SK-N-MC (cell line): ENCODE measurements at places on chromosomes 7 and 10.

DNA sequence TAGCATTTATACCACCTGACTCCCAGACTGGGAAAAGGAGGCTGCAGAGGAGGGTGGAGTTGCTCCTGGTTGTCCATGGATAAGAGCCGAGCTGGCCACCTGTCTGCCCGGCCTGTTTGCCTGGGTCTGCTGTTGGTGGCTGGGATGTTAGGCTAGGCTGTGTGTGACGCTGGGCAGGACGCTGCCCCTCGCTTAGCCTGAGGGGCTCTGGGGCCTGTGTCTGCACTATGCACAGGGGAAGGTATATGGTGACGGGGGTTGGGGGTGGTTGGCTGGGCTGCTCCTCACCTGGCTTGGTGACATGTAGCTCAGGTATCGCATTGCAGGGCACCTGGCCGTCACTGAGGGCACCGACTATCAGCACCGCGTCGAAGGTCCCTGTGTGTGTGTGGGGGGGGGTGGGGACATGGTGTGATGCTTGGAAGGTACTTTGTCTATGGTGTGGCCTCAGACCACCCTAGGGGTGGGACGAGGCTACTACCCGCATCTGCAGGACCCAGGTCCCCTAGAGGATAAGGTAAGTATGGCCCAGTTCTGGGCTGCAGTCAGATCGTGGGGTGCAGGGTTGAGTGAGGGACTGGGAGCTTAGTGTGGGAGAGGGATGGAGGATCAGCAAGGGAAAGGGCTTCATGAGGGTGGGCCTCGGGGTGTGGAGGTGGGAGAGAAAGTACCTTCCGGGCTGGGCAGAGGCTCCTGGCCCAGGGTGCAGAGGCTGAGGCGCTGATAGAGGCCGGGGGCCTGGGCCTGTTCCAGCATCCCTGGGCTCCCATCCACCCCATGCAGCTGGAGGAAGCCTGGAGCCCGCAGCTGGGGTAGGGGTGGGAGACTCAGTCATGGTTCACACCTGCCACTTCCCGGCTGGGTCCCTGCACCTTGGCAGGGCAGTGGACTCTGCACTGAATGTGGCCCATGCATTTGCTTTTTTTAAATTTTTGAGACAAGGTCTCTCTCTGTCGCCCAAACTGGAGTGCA lies 2.3 kb downstream of the METTL27 start:
- no peak for DNase-seq

- DNase-seq: no peak
Measured at GRCh38 chr10:28805390-28805789, 128.1 kb downstream of the BAMBI start.

- no peak for DNase-seq
Measured at GRCh38 chr10:118823256-118823907, 68.6 kb upstream of the CACUL1 start.

- no peak for DNase-seq
Measured at GRCh38 chr7:55018361-55019190, at the start of gene EGFR. EGFR (plus strand) TSS chr7:55019017; CDS start chr7:55019278, 261 bp downstream.

- DNase-seq: no peak
Measured at GRCh38 chr10:21531164-21531563, 2.9 kb upstream of the MLLT10 start.

GRCh38 chr10:17208476-17208875 lies 7.0 kb upstream of the TRDMT1 start:
- no peak for DNase-seq

- no peak for DNase-seq
Measured at GRCh38 chr10:116311706-116312490, 12.3 kb upstream of the CCDC172 start.

GRCh38 chr10:13859979-13860654 lies 273.4 kb downstream of the PRPF18 start:
- no peak for DNase-seq

DNA sequence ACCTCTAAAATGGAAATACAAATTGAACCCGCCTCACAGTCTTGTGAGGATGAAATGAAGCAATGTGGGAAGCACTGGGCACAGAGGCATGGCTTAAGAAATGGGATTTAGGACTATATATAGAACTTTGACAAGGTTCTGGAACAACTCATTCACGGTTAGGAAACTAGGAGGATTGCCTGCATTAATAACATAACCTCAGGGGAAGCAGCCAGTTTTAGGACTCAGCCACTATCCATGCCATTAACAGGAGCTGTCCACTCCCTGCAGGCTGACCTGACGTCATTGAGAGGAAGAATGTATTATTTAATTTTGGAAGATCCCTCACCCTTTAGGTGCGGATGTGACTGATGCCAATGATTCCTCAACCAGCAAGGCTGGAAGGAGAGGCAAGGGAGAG lies 34.8 kb downstream of the ITGB8 start:
- no peak for DNase-seq

DNA sequence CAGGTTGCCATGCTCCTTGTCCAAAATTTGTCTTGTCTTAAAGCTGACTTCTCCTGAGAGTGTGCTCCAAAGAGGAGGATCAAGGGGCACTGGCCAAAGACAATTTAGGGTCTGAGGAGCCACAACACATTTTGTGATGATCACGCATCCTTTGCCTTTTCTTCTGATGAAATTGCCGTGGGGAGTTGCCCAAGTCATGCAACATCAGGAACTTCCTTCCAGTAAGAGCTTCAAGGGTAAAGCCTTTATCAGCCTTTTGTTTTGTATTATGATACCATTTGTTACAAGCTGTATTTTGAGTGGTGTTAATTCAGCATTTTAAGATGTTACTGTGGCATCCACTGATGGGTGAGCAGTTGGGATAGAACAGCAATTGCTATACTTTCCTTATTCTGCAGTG lies 131.2 kb upstream of the MKI67 start:
- DNase-seq: no peak

DNA sequence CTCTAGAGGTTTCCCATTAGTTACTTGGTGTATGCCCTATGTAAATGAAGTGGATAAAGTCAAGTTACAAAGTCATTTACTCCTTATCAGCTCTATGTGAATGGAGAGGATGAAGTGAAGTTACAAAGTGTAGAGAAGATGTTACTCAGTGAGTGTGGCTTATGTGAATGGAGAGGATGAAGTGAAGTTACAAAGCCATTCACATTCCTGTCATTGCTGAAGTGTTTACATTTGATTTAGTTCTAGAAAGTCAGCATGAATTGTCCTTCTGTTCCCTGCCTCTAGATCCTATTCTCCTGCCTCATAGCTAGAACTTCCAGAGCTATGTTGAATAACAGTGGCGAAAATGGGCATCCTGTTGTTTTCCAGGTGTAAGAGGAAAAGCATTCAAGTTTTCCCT lies 880.1 kb downstream of the DNAJB9 start:
- DNase-seq: no peak

GRCh38 chr7:22445140-22445743 lies 54.7 kb downstream of the STEAP1B start:
- DNase-seq: no peak

DNA sequence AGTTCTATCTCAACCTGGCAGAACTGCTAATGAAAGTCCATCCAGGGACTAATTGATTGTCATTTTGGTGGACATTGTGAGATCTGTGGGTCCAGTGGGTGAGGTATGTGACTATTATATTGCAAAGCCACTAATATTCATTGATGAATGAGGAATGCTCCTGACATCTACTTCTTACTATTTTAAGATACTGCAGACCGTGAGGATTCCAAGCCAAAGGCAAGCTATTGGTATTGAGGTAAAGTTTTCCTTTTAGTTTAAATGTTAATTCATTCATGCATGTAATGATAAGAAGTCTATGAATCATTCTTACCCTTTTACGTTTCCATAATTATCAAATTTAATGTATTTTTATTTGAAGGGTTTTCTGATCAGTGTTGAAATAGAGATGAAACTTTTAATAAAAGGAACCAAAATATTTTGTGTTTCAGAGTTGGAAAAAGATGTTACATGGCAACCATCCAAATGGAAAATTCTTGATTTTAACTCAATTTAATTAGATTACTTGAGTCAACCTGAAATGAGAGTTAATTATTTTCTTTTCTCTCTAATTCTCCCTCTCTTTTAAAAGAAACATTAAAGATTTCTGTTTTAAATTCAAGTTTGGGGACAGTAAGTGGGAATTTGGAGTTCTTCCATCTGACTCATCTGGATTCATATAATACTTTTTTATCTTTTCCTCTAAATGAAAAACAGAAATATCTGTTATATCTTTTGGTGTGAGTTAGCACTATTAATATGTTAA lies 39.6 kb downstream of the NUP205 start:
- DNase-seq: no peak

DNA sequence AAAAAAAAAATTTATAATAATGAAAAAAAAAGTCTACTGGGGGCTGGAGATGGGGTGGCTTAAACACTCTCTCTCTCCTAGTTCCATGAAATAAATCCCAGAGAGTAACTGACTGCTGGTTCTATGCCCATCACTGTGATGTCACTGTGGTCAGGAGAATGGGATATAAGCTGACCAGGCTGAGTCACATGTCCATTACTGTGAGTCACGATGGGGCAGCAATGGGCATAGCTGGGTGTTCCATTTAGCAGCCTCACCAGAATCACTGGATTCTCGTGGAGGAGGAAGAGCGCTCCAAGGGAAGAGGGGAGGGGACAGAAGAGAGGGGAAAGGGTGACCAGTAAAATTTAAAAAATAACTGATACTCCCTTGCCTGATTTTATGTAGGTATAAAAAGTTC lies 37.1 kb downstream of the MASTL start:
- DNase-seq: no peak

DNA sequence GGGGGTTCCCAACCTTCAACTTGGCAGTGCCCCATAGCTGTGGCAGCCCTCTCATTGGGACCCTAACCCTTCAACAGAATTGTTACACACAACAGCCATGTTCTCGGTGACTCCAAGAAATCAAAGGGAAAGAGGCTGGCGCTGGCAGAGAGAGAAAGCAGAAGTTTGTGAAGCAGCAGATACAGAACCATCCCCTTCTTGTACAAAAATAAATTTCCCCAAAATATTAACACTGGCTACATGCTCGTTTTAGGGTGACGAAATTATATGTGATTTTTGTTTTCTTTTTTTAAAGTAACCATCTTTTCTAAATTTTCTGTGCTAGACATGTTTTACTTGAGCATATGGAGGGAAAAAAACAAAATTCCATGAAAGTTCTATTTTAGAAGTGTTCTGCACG lies 45.2 kb upstream of the SAMD8 start:
- no peak for DNase-seq

GRCh38 chr7:23331132-23331531 lies 32.0 kb downstream of the MALSU1 start:
- no peak for DNase-seq

- DNase-seq: no peak
Measured at GRCh38 chr7:67752227-67752626, 755.6 kb downstream of the TYW1 start.

- no peak for DNase-seq
Measured at GRCh38 chr7:99126921-99127553, 16.9 kb downstream of the SMURF1 start.

DNA sequence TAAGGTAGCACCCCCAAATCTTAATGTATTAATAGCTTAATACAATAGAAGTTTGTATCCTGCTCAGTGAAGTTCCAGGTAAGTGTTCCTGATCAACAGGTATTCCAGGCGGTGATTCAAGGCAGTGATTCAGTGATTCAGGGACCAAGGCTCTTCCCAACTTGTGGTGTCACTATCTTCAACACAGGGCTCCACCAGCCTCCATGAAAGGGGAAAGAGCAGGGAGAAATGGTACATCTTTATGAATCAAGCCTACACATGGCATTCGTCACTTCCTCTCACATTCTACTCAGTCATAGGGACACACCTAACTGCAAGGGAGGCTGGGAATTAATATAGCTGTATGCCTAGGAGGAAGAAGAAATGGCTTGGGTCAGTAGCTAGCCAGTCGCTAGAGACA lies 5.1 kb downstream of the GOLGA7B start:
- DNase-seq: no peak

DNA sequence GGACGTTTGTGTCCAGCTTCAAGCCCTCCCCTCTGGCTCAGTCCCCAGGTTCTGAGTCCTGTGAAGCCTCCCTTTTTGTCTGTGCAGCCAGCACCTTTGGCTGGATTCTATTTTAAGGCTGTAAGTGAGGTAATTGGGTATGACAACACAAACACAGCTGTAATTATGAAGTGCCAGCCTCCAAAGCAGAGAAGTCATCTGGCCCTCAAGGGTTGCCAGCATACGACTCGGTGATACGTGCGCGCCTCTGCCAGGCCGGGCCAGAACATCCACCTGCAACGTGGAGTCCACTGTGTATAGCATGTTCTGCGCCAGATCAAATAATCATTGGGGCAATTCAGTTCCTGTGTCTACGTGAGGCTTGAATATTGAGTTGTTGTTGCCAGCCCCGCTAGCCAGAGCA lies 6.7 kb upstream of the FAM180A start:
- DNase-seq: no peak

- no peak for DNase-seq
Measured at GRCh38 chr10:2893991-2894390, 173.4 kb upstream of the PFKP start.

- no peak for DNase-seq
Measured at GRCh38 chr10:97224483-97225435, 39.0 kb upstream of the SLIT1 start.

GRCh38 chr7:138167869-138168296 lies 91.6 kb downstream of the AKR1D1 start:
- DNase-seq: no peak

- DNase-seq: no peak
Measured at GRCh38 chr10:43688348-43688892, 39.7 kb upstream of the ZNF32 start.

DNA sequence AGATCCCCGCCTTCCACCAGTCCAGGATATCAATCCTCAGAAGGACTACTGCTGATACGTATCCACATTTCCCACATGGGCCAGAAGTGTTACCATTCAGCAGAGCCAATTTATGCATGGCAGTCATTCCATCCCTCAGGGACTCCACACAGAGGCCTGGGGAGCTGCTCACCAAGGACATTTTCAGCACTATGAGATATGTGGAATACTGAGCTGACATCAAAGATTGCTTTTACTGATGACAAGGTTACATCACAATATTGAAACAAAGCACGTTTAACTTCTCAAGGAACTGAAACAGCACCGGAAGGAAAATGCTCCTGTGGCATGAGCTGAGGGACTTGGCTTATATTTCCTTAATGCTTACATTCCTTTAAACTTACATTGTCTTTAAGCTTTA lies 335.1 kb downstream of the BMPER start:
- DNase-seq: no peak

DNA sequence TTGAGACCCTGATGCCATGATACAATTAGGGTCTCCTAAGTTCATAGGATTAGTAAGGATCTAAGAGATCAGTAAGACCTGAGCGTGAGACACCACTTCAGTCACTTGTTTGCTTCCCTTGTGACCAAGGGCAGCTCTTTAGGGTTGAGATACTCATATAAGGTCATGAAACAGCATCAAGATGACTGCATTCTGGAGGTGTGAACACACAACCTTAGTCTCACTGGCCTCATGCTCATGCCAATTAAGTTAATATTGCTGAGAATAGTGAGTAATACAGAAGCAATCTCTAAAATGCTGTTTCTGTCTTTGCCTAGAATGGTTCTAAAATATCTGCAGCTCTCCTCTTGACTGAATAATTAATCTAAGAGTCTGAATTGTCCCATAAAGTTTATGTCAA lies 39.6 kb upstream of the KLHL7 start:
- DNase-seq: no peak

GRCh38 chr10:113326160-113327111 lies 226.4 kb upstream of the HABP2 start:
- DNase-seq: no peak
